ENCODE measurements at places on chromosomes 5 and 9.

- DNase-seq, result peak; percentile 66
These were observed 2.3 kb downstream of the ANXA2R start for GRCh38 chr5:43037636-43038495.

- no peak for DNase-seq
These were observed 7.5 kb downstream of the EPB41L4B start for GRCh38 chr9:109313351-109313750.

DNA sequence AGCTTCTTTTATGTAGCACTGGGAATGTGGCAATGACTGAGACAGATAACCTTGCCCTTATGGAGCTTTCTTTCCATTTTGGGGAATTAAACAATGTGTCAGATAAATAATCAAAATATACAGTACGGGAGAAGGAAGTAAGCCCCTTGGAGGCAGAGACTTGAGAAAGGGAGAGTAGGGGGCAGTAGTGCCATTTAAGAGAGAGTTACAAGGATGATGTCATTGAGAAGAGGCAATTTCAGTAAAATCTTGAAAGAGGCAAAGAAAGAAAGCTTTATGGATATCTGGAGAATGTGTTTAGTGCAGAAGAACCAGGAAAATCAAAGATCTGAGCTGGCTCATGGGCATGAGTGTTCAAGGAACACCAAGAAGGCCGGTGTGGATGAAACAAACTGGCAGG is 77.3 kb downstream of the KCTD16 start:
- no peak for DNase-seq

DNA sequence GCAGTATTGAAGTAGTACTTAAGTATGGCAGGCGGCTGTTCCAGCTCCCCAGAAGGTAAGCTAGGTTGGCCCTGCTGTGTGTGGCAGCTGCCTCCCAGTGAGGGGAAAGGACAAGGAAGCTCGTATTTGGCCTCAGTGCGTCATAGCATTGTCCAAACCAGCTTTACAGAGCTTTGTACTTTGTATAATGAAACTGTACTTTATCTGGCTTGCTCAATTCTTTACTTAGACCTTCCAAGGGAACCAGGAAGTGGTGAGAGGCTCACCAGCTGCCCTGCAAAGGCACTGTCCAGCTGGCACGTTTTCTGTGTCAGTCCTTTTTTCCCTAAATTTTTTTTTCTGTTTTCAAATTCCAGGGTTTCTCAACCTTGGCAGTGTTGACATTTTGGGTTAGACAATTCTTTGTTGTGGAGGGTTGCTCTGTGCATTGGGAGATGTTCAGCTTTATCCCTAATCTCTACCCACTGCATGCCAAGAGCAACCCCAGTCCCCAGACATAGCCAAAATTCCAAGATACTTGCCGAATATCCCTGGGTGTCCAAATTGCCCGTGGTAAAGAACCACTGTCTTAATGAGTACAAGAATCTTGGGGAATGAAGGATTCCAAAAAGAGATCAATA is 474.5 kb downstream of the LRRC70 start:
- DNase-seq, result no peak

DNA sequence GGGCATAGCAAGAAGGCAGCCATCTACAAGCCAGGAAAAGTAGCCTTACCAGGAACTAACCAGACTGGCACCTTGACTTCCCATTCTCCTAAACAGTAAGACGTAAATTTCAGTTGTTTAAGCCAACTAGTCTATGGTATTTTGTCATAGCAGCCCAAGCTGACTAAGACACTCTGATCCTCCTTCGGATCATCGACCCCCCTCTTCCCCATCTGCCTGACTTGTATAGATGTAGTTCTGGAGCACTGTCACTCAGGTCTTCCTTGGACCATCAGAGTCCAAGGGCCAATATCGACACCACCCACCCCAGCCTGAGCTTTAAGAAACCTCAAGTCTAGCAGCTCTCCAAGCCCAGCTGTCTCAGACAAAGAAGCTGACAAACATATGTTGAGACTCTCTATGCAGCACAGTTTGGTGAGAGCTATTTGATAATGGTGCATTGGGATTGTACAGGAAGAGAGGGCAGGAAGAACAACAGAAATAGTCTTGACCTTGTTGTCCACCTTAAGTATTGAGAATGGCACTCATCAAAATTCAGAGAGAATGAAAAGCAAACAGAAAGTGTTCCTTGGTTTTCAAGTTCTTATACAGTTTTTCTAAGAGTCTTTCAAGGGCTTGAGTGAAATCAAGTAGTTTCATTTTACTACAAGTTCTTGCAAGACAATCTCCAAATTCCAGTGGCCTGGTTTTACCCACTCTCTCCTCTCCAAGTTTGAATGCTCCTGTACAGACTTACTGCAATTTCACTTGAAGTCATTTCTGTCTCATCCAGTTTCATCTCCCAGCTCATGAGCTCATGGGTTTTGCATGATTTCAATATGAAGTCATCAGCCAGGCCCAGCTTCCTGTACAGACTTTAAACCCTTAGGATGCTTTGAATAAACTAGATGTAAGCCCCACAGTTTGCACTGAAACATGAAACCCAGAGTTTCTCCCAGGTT is 122.3 kb upstream of the RAI14 start:
- no peak for DNase-seq

DNA sequence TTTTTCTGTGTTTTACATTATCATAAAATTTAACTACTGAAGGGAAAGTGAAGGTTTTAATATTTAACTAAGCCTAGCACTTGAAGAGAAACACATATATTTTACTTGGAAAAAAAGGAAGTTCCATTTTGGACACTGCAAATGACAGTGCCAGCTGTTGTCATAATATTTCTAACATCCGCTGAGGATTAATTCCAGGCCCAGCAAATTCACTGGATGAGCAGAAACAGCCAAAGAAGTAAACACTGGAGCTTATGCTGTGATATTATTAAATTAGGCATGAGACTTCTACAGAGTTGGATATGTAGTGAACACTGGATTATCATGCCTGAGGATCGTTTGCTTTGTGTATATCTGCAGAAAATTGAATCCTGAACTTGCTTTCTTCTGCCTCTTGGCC is 67.6 kb downstream of the GHR start:
- DNase-seq, result no peak

GRCh38 chr9:96025995-96026602 is 150.6 kb downstream of the ERCC6L2 start:
- no peak for DNase-seq

GRCh38 chr9:112887381-112887780 is 3.3 kb downstream of the SLC46A2 start:
- DNase-seq, result no peak

GRCh38 chr5:50967563-50968355 is 301.3 kb downstream of the PARP8 start:
- DNase-seq, result no peak

GRCh38 chr9:71446473-71447411 is 321.6 kb downstream of the CEMIP2 start:
- DNase-seq, result no peak

DNA sequence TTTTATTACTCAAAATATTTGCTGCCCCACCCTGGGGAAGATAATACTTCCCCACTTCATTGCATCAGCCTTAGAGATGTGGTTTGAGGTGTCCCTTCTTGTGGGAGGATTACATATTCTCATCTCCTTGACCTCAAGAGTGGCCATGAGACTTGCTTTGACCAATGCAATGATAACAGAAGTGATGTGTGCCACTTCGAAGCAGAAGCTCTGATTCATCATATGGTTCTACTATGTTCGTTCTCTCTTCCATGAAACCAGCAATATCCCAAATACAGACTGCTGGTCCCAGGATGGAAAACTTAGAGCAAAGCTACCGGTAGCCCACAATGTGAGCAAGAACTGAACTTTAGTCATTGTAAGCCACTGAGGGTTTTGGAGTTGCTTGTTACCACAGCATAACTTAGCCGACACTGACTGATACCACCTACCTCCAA is 92.0 kb downstream of the THBS4 start:
- DNase-seq, result no peak

Data from NCI-H187 treated with DMSO at 0.1 percent for 48 hours (cell line).